ENCODE measurements at places on chromosomes 11 and 22.
A peak's percentile ranks its signal among the peaks of the same experiment; 100 is the strongest.

GRCh38 chr22:17481424-17481823 is 81.9 kb upstream of the SLC25A18 start:
- DNase-seq: no peak

DNA sequence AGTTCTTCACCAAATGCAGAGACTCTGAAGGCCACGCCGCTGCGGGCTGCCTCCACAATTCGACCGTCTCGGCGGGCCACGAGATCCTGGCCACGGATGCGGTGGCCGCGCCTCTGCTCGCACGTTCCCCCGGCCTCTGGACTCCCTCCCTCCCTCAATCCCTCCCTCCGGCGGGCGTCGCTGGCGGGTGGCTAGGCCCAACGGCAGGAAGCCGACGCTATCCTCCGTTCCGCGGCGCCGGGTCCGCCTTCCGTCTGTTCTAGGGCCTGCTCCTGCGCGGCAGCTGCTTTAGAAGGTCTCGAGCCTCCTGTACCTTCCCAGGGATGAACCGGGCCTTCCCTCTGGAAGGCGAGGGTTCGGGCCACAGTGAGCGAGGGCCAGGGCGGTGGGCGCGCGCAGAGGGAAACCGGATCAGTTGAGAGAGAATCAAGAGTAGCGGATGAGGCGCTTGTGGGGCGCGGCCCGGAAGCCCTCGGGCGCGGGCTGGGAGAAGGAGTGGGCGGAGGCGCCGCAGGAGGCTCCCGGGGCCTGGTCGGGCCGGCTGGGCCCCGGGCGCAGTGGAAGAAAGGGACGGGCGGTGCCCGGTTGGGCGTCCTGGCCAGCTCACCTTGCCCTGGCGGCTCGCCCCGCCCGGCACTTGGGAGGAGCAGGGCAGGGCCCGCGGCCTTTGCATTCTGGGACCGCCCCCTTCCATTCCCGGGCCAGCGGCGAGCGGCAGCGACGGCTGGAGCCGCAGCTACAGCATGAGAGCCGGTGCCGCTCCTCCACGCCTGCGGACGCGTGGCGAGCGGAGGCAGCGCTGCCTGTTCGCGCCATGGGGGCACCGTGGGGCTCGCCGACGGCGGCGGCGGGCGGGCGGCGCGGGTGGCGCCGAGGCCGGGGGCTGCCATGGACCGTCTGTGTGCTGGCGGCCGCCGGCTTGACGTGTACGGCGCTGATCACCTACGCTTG is at the start of gene FUT4:
Gene FUT4 (plus strand): TSS at position 227 of the 951 bp plus-strand sequence. CDS start 213 bp downstream, at position 440.
- peak; percentile 84 for DNase-seq

- no peak for DNase-seq
Measured at GRCh38 chr11:48036011-48036410, 55.7 kb downstream of the PTPRJ start.

DNA sequence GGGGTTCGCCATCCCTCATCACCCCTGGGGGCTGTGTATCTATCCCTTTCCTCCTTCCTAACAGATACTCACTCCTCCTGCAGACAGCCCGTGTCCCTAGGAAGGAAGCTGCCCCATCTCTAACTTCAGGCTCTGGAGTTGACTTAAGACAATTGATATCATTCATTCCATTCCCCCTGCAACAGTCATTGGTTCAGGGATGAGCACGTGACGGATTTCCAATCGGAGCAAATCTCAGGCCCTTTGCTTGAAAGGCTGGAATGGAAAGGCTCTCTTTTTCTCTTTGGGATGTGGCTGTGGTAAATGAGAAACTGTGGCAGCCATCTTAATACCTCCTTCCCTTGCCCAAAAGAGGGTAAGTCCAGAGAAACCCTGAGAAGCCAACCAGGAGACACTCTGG is 5.0 kb upstream of the SCUBE2 start:
- DNase-seq: no peak

DNA sequence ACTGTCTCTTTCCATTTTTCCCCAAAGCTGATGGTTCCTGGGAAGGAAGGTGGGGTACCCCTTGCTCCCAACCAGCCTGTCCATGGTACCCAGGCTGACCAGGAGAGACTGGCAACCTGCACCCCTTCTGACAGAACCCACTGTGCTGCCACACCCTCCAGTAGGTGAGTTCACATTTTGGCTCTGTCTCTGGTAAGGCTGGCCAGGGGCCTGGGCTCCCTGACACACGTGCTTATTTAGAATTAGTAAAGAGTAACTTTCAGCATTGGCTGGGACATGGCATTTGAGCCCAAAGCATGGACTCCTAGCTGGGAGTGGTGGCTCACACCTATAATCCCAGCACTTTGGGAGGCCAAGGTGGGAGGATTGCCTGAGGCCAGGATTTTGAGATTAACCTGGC is 35.1 kb downstream of the ARHGAP1 start:
- DNase-seq: no peak

DNA sequence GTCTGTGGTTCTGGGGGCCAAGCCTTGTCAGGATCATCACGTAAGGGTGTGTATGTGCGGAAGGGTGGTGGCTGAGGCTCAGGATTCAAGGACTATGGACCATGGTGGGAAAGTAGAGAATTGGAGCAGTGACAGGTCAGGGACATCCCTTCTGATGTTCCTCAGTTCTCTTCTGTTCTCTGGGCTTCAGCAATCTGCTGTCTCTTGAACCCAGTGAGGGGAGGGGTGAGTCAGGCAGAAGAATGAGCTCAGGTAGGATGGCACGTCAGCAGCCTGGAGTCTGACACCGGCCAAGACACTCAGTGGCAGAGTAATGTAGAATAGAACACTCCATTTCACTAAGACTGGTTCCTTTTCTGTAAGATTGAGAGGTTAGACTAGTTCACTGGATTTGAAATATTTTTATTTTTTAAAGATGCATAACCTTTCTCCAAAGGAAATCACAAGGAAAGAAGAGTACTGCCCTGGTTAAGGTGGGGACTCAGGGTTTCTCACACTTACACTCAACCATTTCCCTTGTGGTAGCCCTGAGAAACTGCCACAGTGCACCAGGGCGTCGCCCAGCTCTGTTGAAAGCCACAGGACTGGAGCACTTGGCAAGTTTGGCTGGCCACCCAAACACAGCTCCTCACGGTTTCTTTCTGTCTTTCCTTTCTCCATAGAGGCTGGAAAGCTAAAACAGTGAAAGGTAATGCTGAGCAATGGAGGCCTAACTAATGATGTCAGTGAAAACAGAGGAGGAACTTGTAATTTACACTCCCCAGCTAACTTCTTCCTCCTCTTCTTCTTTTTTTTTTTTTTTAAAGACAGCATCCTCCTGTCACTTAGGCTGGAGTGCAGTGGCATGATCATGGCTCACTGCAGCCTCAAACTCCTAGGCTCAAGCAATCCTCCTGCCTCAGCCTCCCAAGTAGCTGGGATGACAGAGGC is 23.1 kb upstream of the MICAL2 start:
- peak; percentile 53 for DNase-seq

- DNase-seq: peak; percentile 23
Measured at GRCh38 chr11:11521306-11522002, 100.4 kb downstream of the GALNT18 start.

DNA sequence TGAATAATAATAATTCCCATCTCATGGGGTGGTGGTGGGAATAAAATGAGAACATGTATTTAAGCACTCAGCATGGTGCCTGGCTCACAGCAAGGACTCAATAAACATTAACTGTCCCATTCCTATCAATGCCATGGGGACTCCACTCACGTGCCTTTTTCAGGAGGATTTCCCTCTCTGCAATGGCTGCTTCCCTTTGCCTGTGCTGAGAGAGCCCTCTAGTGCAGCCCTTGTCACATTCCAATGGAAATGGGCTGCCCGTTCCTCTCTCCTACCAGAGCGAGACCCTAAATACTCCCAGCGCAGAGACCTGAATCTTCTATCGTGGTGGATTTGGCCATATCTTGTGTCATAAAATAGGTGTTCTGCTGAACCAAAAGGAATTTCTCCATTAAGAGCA is 621.5 kb upstream of the B3GAT1 start:
- DNase-seq: no peak

- DNase-seq: no peak
Measured at GRCh38 chr11:128762031-128762430, 68.2 kb downstream of the FLI1 start.

- DNase-seq: peak; percentile 16
Measured at GRCh38 chr11:32435152-32435480, 223 bp downstream of the WT1 start.

DNA sequence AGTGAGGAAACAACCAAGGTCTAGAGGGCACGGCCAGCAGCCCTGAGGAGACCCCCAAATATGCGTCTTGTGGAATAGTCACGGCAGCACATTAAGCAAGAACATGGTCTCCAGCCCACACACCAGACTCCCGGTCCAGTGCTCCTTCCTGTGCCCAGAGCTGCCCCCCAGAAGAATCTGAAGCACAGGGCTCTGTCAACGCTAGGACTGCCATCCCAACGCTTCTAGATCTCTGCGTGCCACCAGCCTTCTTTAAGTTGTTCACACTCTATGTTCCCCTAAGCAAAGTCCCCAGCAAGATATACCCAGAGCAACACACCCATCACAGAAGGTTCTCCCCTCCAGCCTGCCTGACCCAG is 3.5 kb upstream of the SEC14L2 start:
- DNase-seq: no peak

DNA sequence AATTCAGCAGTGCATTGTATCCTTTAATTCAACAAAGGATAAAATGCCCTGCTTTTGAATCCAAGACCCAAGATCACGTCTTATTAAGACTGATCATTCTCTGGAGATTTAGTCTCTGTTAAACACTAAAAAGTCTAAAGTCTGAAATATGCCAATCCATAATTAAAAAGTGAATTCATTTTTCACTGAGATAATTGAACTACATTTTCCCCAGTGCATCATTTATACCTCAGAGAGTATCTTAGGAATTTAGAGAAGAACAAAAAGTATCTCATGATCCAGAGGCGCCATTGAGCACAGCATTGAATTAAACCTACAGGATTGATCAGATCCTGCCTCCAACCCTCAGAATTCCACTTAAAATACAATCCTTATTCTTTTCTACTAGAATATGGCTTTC is 5.4 kb downstream of the OR5AP2 start:
- DNase-seq: no peak

Data from activated CD4-positive, alpha-beta T cell treated with anti-CD3 and anti-CD28 coated beads for 48 hours (primary cell).